Activated CD4-positive, alpha-beta T cell treated with anti-CD3 and anti-CD28 coated beads, Interleukin-2, Interleukin-4, amounts not matched to agents 100 ng/mL and 50 ng/mL, durations not matched to agents 16 hours and 8 hours (primary cell): ENCODE measurements at places on chromosomes 13 and 19.

DNA sequence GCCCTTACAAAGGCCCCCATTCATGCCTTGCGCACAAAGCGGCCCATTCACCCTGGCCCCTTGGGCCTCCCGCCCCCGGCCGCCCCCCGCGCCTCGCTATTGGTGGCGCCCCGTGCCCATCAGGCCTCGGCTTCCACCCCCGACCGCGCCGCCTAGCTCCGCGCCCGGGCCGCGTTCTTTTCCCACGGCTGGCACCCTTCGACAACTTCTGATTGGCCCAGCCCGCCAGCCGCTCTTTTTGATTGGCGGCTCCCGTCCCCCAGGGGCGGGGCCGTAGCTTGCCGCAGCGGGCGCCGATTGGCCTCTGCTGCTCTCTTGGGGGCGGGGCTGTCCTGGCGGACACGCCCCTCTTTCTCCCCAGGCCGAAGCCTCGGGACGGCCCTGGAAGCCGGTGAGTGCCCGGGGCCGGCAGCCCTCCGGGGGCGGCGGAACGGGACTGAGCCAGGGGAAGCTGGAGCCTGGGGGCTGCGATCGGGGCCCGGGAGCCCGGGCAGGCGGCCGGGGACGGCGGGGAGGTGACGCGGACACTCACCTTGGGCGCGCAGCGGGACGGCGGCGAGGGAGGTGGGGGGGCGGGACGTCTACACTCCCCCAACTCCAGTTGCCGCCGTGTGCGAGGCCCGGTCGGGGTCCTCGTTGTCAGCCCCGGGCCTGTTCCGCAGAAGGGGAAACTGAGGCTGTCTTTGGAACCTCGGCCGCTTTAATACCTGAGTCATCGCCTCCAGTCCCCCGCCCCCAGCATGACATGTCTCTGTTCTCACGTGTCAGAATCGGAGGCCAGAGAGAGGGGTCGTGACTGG, at the start of gene MYH14:
Gene MYH14, plus strand, starts transcription at position 342 of the 800 bp plus-strand sequence. CDS start 6,744 bp downstream, outside the sequence.
- no peak for DNase-seq

DNA sequence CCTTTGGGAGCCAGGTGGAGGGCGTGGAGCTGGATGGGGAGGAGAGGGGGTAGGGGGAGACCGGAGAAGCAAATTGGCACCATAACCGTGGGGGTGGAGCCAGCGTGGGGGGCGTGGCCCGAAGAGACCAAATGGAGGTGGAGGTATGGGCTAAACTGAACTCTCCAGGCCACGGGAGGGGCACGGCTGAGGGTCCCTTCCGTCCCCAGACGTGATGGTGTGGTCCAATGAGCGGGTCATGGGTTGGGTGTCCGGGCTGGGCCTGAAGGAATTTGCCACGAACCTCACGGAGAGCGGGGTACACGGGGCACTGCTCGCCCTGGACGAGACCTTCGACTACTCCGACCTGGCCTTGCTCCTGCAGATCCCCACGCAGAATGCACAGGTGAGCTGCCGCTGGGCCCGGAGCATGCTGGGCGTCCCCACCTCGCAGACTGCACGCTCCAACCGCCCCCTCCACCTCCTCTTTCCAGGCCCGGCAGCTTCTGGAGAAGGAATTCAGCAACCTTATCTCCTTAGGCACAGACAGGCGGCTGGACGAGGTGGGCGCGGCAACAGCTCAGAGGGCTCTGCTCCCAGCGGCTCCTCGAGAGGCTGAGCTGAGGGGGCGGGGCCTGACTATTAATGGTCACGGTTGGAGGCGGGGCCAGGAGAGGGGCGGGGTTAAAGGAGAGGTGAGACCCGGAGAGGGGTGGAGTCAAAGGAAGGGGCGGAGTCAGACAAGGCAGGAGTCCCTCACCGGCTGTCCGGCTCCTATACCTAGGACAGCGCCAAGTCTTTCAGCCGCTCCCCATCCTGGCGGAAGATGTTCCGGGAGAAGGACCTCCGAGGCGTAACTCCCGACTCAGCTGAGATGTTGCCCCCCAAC, 6.2 kb downstream of the HRC start:
- peak; percentile 75 for DNase-seq

DNA sequence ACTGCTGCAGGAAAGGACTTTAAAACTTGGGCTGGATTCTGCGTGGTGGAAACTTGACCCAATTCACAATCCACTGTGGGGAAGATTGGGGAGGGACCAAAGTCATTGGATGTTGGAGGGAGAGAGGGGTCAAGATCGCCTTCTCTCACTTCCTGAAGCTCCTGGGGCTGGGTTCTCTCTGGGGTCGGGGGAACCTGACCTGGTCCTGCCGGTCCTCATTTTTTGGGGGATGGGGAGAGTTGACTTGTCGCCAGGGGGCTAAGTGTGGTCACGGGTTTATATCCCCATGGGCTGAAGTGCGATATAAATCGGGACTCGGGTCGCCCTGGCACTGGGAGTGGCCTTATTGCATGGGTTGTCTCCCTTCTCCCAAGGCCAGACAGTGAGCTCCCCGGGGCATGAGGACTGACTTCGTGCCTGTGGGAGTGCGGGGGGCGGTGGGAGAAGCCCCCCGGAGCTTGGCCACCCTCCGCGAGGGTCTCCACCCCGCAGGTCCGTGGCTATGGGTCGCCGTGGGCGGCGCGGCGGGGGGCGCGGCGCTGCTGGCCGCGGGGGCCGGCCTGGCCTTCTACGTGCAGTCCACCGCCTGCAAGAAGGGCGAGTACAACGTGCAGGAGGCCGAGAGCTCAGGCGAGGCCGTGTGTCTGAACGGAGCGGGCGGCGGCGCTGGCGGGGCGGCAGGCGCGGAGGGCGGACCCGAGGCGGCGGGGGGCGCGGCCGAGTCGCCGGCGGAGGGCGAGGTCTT, 6.3 kb downstream of the ICAM5 start:
- DNase-seq = no peak

DNA sequence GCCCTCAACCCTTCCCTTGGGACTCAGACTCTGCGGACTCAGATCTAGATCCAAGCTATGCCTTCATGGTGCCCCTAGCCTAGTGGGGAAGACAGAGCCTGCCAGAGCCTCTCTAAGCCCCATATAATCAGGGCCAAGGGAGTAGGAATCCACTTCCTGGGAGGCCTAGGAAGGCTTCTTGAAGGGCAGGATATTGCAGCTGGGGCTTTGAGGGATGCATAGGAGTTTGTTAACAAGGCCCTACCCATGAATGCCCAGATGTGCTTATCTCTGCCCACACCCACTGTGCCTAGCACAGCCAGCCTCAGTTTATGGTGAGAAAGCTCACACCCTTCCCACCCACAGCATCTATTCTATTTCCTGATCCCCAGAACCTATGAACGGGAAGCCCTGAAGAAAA, 11.3 kb downstream of the APBA3 start:
- DNase-seq = no peak

DNA sequence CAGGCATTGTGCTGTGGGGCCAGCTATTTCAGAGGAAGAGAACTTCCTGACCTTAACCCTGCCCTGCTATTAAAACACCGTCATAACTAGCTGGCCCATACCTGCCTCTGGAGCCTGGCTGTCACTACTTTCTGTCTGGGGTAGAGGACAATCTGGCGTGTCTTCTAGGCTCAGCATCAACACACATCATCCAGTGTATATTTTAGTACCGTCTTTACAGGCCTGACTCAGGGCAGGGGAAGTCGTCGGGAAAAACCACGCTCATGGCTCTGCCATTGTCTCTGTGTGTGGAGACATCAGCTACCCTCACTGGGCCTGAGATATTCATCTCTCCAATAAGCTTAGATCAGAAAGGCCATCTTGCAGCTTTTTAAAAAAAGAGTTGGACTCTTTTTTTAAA, 151.1 kb downstream of the KATNAL1 start:
- no peak for DNase-seq

DNA sequence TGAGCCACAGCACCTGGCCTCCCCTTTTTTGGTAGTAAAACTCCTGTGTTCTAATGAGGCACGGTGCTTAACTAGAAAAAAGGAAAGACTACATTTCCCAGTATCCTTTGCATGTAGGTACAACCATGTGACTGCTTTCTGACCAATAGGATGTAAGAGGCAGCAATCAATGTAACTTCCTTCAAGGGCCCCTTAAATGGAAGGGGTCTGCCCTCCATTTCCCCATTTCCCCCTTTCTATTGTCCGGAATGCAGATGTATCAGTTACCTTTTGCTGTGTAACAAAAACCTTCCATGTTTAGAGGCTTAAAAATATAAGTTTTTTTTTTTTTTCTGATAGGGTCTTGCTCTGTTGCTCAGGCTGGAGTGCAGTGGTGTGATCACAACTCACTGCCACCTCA, 2.2 kb downstream of the GPR32 start:
- DNase-seq = peak; percentile 35

DNA sequence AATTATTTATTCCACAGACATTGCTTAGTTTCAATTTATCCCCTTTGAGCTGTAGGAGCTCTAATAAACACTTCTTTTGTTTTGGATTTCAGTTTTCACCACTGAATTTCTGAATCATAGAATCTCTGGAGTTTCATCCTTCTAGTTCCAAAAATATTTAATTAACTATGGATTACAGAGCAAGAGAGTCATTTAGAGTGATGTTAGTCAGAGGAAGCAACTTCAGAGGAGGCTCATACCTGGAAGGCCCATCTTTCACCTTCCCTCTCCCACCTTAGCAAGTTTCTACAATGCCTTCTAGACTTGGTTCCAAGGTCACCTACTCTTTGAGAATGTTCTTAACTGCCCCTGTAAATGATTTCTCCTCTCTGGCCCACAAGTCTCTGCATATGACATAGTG, 353.2 kb downstream of the SPRY2 start:
- DNase-seq = no peak
